ENCODE measurements at places on chromosomes 11 and 22.

DNA sequence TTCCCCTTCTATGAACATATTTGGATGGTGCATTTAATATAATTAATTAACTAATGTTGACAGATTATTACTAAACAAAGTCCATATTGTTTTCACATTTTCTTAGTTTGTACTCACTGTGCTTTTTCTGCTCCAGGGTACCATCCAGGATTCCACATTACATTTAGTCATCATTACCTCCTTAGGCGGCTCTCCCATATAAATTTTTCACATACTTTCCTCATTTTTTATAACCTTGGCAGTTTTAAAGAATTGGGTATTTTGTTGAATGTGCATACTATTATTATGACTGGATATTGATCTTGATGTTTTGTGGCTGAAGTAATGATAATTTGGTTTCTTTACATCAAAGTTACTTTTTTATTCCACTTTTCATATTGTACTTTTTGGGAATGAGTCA is 755.6 kb upstream of the ANO3 start:
- DNase-seq = no peak

DNA sequence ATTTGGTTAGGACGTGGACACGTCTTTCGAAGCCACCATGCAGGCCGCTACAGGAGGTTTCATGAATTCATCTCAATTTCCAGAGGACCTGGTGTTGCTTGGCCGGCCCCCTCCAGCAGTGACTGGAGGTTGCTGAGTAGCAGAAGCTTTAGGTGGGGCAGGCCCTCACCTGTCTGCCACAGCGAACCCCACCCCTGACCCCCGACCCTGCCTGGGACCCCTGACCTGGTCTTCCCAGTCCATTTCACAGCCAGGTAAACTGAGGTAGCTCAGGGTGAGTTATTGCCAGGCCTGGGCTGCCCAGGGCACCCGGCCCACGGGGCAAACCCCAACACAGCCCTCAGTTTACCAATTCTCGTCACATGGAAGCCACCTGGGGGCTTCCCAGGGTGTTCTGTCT is 39.1 kb upstream of the SMIM38 start:
- no peak for DNase-seq

DNA sequence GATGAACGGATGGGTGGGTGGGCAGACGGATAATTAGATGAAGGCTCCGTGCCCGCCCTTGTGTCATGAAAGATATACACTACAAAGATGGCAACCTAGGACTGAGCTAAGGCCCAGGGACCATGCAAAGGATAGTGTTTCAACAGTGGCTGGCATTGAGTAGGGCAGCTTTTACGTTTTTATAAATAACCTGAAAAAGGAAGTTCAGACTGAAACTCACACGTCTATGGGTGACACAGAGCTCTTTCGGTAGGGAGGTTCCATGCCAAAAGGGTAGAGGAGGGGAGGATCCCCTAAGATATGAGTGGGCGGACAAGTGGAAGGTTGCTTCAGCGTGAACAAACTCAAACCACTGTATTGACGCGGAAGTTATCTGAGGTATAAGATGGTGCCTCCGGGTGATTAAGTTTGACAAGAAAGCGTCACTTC is 90.5 kb downstream of the UBASH3B start:
- DNase-seq = peak; percentile 47

DNA sequence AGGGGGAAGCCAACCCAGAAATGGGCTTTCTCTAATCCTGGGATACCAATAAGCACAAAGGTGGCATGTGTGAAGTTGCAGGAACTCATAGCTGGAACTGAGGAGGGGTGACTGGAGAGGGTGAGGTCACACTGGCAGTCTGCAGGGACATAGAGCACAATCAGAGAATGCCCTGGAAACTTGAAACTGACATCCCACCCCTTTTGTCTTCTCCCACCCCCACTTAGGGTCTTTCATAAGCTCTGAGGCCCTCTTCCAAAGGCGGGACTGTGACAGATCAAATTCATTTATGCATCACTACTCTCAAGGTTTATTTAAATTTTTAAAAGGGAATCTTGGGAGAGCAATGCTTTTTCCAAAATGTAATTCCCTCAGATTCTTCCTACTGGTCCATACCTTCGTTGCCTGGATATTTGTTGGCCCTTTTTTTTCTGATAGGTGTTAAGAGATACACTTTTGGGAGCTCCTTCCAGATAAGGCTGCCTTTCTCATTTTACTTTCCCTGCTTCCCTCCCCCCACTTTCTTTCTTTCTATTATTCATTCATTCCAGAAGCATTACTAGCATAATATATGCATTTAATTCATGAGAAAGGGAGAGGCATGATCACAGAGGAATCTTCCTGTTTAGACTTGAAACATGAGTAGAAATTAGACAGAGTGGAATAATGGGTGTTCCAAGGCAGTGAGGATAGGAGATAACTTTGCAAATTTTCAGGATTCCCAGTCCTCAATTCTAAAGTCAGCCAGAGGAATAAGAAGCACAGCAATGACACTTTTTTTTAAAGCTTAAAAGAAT is 14.8 kb downstream of the OR51E2 start:
- no peak for DNase-seq

DNA sequence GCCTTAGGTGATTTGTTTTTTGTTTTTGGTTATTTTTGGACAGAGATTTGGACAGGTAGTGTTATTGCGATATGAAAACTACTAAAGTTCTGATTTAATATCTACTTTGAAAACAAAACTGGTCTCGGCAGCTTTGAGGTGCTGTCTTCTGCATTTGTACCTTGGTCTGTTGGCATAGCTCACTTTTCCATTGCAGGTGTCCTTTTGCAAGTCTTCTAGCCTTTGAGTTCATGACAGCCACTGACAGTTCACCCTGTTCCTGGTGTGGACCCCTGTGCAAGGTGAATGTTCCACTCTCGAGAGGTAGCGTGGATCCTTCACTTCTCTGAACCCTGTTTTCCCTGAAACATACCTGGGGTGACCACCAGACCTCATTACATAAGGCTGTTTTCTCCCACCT is 44.9 kb upstream of the ST14 start:
- no peak for DNase-seq

DNA sequence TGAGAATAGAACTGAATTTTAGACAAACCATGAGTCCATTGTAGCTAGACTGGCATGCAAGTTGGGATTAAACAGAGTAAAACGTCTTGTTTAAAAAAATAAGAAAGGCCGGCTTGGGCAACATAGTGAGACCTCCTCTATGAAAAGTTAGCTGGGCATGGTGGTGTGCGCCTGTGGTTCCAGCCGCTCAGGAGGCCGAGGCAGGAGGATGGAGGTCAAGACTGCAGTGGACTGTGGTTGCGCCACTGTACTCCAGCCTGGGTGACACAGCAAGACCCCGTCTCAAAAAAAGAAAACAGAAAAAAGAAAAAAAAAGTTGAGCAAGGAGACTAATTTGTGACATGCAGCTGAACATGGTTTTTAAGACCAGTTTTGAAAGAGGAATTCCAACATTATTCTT is 23.5 kb downstream of the CDPF1 start:
- DNase-seq = no peak

DNA sequence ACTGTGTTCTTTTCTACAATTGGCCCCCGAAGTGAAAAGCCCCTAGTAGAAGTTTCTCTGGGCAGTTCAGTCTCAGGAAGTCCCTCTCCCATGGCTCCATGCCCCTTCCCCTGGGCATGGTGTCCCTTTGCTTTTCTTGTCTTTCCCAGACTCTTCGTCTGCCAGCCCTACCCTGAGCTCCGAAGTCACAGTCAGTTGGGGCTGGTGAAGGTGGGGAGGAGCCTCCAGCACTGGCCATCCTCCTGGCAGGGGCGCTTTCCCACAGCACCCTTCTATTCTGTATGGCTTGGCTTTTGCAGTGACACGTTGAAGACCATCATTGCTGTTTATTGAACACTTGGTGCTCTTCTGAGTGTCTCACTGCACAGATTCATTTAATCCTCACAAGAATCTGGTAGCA is 195.1 kb upstream of the CADM1 start:
- no peak for DNase-seq

DNA sequence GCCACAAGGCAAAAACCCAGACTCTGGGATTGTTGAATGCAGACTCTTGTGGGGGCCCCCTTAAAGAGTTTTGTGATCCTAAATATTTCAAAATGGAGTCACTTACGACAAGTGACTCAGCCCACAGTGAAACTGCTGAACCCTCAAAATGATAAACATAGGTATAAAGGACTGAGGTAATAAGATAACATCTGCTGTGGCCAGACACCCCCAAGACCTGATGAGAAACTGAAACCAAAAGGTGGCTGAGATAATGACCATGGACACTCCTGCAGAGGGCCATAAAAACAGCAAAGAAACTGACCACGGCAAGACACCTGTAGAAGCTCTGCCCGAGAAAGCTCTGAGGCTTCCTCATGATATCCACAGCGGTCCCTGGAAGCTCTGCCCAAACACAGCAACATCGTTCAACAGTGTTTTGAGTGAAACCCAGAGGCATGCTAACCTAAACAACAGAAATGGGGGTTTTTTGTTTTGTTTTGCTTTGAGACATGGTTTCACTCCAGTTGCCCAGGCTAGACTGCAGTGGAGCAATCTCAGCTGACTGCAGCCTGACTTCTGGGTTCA is 1.6 kb upstream of the PLAAT4 start:
- DNase-seq = no peak

- no peak for DNase-seq
Observed at GRCh38 chr22:37412495-37413250, 14.6 kb downstream of the ELFN2 start.

- DNase-seq = no peak
Observed at GRCh38 chr11:70703141-70704064, 305.1 kb downstream of the CTTN start.

DNA sequence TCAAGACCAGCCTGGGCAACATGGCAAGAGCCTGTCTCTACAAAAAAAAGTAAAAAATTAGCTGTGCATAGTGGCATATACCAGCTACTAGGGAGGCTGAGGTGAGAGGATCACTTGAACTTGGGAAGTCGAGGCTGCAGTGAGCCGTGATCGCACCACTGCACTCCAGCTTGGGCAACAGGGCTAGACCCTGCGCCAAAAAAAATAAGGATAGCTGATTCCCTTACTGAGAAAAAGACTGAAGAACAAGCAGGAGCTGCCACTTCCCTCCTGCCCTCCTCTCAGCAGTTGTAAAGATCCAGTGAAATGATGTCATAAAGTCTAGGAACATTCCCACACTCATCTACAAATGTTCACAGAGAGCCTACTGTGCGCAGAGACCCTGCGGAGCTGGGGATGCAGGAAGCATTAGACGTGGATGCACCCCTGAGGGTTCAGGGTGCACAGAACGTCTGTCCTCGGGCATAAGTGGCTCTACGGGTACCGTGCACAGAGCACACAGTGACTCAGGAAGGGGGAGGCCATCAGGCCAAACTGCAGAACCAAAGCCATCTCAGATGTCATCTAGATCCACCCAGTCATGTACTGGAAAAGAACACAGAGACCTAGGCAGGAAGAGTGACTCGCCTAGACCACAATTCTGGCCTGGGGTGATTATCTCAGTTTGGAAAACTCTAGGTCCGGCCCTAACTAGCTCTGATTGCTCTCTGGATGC is 11.7 kb downstream of the SEC14L2 start:
- no peak for DNase-seq

DNA sequence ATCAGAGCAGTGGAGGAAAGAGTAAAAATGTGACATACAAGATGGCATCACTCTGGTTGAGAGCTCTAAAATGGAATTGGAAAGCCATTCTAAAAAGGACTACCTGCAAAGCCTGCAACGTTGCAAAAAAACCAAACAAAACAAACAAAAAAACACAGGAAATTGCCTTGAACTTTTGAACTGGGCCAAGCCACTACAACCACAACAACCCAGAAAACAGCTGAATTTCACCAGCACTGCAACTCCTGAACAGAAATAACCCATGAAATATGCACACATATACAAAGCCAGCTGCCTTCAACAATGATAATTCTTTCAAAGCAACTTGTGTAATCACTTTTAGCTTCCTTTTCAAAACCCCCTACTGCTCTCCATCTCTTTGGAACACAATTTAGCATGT is 326.6 kb upstream of the LRRC4C start:
- no peak for DNase-seq

- no peak for DNase-seq
Observed at GRCh38 chr22:41442240-41442792, 4.3 kb downstream of the TOB2 start.

All from activated gamma-delta T cell treated with Interleukin-2 at 50 U/mL for 16 hours (primary cell).